ENCODE measurements at places on chromosomes 7 and 10.

DNA sequence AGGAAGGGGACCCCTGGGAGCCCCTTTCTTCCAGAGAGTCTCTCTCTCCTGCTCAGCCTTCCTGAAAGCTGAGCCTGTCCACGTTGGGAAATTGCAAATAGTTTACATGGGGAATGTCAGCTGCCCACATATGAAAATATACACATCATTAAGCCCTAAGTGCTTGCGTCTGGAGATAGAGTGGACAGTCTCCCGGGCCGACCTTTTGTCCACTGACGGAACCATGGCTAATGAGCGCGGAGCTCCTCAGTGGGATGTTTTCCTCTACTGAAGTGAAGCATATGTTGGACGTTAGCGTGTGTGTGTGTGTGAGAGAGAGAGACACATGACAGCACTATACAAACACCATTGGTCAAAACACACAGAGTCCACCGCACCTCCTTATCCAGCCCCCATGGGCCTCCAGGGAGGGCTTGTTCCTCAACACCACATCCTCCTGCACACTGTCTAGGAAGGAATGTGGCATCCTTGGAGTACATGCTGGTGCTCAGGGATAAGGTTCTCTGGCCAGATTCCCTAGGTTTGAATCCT, 128.4 kb downstream of the RGS10 start:
- no peak for DNase-seq

GRCh38 chr10:6200440-6200733, 2.3 kb upstream of the PFKFB3 start:
- no peak for DNase-seq

DNA sequence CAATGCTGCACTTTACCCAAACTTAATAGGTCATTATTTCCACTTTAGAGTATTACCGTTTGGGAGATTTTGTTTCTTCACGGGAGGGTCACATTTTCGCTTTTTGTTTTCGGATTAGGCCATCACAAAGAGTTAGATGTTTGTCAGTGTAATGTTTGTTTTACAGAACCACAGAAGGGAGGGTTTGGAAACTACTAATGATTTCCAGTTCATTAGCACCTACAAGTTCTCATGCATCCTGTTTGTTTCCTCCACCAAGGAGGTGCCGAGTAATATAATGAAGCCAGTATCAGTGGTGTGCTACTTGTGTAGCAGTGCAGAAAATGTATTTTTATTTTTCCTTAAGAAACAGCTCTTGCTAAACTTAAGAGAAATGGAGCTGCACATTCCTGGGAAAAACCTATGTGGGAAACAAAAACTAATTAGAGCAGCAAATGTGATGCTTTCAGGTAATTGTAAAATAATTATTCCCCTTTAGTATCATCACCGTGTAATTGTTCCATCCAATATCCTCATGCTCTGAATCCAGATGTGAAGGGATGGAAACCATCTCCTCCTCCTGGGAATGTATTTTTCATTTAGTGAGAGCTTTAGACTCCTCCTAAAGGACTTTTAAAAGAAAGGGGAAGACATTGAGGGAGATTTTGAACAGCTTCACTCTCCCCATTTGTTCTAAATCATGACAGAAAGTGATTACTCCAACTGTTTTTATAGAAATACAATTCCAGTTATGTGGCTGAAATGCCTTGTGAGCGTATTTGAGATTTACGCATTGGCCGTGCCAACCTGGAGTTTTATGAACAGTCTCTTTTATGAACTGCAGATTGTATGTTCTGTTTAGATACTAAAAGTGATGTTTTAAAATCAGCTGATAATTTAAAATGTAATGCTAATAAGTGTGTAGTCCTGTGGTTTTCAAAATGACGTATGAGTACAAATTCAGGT, 5.6 kb downstream of the CELF2 start:
- DNase-seq: no peak

DNA sequence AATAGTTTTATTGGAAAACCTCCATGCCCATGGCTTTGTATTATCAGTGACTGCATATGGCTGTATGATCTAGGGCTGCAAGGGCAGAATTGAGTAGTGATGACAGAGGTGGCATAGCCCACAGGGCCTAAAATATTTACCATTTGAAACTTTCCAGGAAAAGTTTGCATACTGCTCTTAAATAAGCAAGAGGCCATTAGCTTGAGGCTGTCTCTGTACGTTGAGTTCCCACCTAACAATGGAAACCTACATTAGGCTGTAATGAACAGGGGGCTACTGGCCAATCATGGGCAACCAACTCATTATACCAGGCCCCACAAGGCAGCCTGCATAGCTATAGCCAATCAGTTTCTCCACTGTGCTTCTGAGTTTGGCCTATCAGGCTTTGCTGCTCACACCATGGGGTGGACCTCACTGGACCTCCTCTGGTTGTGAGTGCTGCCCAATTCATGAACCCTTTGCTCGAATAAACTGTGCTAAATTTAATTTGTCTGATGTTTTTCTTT, 673 bp upstream of the ST8SIA6 start:
- DNase-seq: no peak

DNA sequence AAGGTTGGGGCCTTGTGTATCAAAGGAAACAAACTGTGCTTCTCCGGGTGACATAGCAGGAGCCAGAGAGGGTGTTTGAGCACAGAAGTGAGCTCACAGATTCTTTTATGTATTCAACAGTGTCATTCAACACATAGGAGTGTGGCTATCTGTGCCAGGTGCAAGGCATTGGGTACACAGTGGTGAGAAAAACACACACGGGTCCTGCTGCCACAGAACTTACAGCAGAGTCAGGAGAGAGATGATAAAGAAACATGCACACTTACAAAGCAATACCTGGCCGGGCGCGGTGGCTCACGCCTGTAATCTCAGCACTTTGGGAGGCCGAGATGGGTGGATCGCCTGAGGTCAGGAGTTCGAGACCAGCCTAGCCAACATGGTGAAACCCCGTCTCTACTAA, 16.3 kb upstream of the ECHDC3 start:
- DNase-seq: no peak

DNA sequence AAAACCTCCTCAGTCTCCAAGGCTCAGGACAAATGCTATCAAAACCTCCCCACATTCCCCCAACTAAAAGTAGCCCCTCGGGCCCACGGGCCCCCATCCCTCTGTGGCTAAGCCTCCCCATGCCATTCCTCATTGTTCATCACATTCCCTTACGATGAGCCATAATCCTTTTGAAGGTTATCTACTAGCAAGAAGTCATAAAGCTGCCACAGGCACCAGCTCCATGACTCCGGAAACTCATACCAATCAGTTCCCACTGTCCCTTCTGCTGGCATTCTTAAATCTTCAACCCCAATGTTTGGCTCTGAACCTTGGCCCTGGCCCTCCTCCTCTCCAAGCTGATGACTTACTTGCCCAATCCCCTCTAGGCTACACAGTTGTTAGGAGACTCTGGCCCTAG, 19.4 kb upstream of the TM9SF3 start:
- DNase-seq: no peak

DNA sequence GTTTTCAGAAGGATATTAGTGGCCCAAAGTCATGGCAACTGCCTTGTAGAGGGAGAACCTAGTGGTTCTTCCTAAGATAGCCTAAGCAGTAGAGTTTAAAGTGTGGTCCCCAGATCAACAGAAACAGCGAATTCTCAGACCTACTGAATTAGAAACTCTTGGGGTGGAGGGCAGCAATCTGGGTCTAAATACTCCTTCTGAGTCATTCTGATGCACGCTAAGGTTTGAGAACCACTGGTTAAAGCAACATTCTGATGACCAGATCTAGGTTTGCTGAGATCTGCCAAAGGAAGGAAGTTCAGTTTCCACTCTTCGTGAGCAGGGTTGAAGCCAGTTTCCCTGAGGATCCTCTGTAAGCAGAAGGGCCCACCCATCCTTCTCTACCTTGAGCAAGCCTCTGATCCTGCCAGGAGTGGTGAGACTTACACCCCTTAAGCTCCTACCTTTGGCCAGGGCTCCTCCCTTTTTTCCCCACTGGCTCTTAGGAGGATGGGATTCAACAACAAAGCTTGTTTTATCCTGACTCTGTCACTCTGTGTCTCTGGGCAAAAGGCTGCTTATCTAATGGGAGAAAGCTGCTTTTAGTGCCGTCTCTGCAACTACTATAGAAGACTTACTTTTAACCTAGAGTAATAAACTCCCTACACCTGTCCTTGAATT, 26.8 kb upstream of the TRUB1 start:
- DNase-seq: no peak

GRCh38 chr7:4822677-4823076, 39.2 kb downstream of the PAPOLB start:
- DNase-seq: no peak

- no peak for DNase-seq
These were observed 101.9 kb upstream of the PIP4K2A start for GRCh38 chr10:22816298-22816653.

DNA sequence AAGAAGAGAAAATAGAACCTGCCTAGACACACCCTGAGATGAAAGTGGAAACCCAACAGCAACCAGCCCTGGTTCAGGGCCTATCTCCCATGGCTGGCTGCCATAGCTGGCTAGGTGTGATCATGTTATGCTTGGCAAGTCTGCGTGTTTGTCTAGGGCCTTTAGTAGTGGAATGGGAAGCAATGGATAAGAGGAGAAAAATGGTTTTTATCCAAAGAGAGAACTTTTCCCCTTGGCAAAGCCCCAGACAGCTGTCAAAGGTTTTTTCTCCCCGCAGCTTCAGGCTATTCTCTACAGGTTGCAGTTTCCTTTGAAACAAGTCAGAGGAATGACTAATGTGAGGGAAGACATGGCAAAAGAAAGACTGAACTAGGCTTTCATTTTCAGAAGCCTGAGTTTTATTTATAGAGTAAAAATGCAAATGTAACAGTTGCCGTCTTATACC, 161.5 kb downstream of the SEMA3D start:
- no peak for DNase-seq

- no peak for DNase-seq
These were observed 243.7 kb downstream of the INHBA start for GRCh38 chr7:41459183-41459582.

DNA sequence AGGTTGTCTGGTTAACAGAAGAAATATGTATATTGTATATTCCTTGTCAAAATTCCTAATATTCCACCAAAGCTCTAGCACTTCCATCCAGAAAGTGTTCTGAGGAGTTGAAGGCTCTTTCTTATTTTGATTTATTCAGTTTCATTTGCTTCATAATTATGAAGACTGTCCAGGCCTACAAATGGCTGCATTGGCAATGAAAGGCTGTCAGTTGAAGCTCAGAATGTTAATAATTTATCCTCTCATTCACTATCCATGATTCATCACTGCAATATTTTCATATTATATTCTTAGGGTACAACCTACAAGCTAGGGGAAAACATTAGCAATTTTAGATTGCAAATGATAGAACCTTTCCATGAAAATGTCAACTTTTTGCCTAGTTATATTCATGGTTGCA, 57.3 kb downstream of the ARID5B start:
- no peak for DNase-seq

DNA sequence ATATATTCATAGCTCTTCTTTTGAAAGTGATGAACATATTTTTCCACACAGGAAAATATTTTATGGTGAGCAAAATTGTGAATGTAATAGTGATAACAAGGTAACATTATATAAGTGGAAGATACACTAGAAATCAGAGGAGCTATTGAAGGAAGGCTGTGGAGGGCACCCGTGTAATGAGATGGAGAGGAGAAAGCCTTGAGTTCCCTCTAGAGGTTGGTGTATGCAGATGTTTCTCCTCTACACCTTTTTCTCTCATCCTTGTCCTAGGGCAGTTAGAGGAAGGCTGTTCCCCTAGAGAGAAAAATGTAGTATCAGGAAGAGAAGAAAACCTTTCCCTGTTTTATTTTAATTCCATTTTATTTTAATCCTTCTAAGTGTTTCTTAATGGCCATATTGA, 54.6 kb upstream of the NRG3 start:
- DNase-seq: no peak

DNA sequence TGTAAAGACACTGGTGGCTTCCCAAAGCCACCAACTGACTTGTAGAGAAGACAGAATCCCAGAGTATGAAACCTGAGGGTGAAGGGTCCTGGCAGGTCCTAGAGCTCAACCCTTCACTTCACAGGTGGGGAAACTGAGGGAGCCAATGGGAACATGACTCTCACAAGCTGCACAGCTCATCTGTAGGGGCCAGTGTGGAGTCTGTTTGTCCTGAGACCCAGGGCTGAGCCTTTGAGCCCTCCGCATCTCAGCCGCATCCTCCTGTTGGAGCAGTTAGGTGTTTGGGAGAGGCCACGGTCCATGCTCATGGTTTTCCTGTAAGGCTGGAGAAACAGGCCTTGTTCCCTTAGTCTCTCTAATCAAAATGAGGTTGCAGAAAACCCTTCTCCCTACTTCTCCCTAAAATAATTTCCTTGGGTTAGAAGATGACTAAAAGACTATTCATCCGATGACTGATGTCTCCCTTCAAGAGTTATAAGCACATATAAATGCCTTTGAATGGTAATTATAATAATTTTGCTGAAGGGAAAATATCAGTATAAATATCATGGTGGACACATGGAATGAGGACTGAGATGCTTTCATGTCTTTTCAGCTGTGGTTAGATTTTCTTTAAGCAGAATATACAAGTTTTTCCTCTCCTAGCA, 10.3 kb downstream of the HTRA1 start:
- no peak for DNase-seq

DNA sequence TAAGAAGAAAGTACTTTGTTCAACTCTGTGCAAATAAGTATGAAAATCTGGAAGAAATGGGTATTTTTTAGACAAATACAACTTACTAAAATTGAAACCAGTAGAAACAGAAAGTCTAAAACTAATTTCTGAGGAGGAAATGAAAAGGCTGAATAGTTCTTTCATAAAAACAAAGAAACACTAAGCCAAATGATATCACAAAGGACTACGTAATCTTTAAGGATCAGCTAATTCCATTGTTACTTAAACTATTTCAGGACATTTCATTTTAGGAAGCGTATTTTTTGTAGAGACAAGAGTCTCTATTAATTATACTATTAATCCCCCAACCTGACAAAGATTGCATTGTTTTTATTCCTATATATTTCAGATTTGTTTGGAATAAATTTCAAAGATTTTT, 11.2 kb upstream of the CCSER2 start:
- no peak for DNase-seq

DNA sequence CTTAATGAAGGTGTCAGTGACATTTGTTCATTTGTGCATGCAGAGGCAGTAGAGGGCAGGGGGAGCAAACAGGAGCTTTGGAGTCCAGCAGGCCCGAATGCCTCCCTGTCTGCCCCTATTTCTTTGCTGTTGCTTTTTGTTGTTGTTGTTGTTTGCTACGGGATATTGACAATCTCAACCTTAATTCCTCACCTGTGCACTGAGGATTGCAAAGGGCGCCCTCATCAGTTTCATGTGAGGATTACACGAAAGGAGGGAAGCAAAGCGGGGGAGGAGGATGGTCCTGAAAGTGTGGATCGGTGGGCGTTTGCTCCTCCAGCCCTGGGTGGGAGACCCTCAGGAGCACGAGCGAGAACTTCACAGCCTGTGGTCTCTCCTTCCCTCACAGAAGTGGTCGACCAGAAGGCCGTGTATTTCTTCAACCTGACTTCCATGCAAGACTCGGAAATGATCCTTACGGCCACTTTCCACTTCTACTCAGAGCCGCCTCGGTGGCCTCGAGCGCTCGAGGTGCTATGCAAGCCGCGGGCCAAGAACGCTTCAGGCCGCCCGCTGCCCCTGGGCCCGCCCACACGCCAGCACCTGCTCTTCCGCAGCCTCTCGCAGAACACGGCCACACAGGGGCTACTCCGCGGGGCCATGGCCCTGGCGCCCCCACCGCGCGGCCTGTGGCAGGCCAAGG, 9.6 kb downstream of the GDF10 start:
- DNase-seq: no peak

- DNase-seq: peak; percentile 73
These were observed 50.8 kb downstream of the CYTH3 start for GRCh38 chr7:6221340-6222319.

Data from CD4-positive, alpha-beta T cell treated with Interleukin-2 at 100 ng/mL for 4 hours (primary cell).